ENCODE measurements at places on chromosomes 1 and 21.

GRCh38 chr1:219514728-219515127 is 98.2 kb downstream of the ZC3H11B start:
- DNase-seq: peak; percentile 7

GRCh38 chr1:236148470-236148845 is 6.1 kb downstream of the GPR137B start:
- DNase-seq: no peak

DNA sequence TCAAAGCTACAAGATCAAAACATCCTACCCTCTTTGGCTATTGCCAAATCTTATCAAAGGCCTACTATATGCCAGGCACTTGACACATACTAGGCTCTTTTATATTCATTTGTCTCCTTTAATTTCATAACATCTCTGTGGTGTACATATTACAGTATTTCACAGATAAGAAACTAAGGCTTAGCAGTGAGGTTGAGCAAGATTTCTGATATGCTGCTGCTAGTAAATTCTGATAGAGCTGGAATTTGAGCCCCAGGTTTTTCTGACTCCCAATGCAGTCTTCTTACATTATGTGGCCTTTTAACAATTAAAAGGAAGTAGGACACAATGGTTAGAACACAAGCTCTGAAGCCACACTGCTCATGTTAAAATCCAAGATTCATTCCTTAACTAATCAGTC is 16.8 kb downstream of the CCDC185 start:
- no peak for DNase-seq

- no peak for DNase-seq
Measured at GRCh38 chr1:195141294-195141693, 1466.9 kb downstream of the KCNT2 start.

GRCh38 chr1:116461723-116462122 is 88.7 kb downstream of the ATP1A1 start:
- no peak for DNase-seq

All from epithelial cell of esophagus (primary cell).